ENCODE measurements at places on chromosomes 13 and 19. TPM values are rescaled to one million over a fixed set of nuclear protein-coding genes. Genes with fewer than 3 reads are reported as not detected.

Gene ADAT3
- polyA plus RNA-seq: 1.9 TPM

Gene TMEM86B
- 0.17 TPM for polyA plus RNA-seq

Gene ZNF865
- 0.22 TPM for polyA plus RNA-seq

Gene TTC9B
- polyA plus RNA-seq: not detected

Gene YJEFN3
- not detected for polyA plus RNA-seq

Gene FGF22
- not detected for polyA plus RNA-seq

Gene CEACAM3
- polyA plus RNA-seq: not detected

Gene NLRP11
- polyA plus RNA-seq: not detected

Gene TNFSF13B
- polyA plus RNA-seq: 5.6 TPM

Gene ZNF701
- polyA plus RNA-seq: 13.6 TPM

Gene PRR36
- polyA plus RNA-seq: 0.13 TPM

Gene DMRTC2
- polyA plus RNA-seq: not detected

Gene KLK14
- not detected for polyA plus RNA-seq

Gene EFNA2
- not detected for polyA plus RNA-seq

Gene GRK1
- polyA plus RNA-seq: not detected

Gene GNA15
- polyA plus RNA-seq: 0.19 TPM

Gene GPR183
- polyA plus RNA-seq: 13.1 TPM

Gene CGB1
- polyA plus RNA-seq: not detected

Gene SGCG
- polyA plus RNA-seq: not detected

Gene AMER2
- polyA plus RNA-seq: 0.14 TPM

Gene ZSCAN4
- not detected for polyA plus RNA-seq

Data from naive thymus-derived CD8-positive, alpha-beta T cell (primary cell).